ENCODE measurements at places on chromosomes 1 and 21.

DNA sequence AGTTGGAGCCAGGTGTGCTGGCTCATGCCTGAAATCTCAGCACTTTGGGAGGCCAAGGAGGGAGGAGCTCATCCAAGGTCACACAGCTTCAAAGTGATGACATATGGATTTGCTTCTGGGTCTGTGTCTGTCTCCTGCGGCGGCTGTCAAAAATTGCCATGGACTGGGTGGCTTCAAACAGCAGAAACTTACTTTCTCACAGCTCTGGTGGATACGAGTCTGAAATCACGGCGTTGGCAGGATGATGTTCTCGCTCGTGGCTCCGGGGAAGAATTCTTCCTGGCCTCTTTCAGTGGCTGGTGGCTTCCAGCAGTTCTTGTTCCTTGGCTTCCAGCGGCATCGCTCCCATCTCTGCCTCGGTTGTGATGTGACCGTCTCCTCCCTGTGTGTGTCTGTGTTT, 314.8 kb upstream of the C1orf174 start:
- DNase-seq: no peak

DNA sequence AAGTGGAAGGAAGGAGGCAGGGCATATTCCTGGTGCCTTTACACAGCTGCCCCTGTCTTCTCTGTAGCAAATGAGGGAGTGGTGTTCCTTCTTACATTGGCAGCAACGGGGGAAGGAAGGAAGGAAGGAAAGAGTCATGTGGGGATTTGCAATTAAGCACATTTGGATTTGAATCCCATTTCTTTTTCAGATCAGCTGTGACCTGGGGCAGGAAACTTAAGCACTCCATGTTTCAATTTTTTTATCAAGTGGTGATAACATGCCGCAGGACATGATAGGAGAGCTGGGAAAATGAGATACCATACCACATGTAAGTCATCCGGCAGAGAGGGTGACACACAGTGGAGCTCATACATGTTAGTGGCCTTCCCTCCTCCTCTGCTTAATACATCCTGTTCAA, 186.8 kb downstream of the APP start:
- DNase-seq: no peak

GRCh38 chr1:110282395-110282794, 56.8 kb upstream of the RBM15 start:
- DNase-seq: no peak

DNA sequence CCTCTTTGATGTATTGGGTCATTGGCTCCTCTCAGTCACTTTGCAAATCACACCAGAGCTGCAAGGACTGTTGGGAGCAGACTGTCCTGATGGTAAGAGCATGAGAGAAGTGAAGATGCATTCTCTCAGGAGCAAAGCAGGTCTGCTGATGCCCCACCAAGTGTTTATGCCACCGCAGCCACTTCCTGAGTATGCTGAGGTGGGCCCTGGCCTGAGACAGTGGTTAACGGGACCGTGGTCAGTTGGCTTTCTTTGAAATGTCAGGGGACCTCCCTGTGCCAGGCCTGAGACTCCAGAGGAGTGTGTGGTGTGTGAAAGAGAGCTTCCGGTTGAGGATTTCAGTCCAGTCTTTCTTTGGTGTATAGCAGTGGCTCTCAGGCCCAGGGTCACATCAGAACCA, 79.4 kb downstream of the SPATA46 start:
- no peak for DNase-seq

GRCh38 chr1:6785728-6786505, 663 bp downstream of the CAMTA1 start:
- peak; percentile 36 for DNase-seq

DNA sequence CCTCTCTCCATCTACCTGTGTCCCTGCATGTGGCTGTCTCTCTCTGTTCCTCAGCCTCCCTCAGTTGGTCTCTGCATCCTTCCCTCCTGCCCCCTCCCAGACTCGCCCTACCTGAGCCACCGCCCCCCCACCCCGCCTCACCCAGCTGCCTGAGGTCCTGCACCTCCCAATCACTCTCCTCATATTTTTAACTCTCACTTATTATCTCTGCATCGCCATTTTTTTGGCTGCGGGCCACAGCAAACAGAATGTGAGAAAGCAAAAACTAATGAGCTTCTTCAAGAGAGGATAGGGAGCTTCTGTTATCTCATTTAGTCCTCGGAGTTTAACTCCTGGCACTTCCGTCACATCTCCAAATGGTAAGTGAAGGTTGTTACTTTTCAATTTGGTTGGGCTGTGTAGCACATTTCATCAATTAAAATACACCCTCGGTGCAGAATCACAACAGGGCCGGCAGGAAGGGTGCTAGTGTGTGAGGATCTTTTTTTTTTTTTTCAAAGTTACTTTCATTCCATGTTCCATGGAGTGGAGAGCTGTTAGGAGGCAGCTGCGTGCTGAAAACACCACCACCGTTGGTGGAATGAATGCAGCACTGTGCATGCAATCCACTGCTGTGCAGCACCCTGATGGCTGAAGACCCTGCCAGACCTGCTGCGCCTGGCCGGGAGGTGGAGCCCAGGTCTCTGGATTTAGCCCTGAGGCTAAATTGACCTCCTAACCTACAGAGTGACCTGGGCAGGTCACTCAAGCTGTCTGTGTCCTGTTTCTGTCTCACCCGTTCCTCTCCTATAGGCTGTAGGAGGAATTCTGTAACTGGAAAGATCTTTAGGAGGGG, 157.2 kb upstream of the NFIA start:
- no peak for DNase-seq

- no peak for DNase-seq
Observed at GRCh38 chr21:39800311-39800710, 55.3 kb downstream of the IGSF5 start.

GRCh38 chr1:183093786-183094298, 70.6 kb downstream of the LAMC1 start:
- DNase-seq: no peak

- DNase-seq: no peak
Observed at GRCh38 chr1:29237852-29238619, 1.7 kb downstream of the PTPRU start.

GRCh38 chr1:156608981-156609380, 7.7 kb upstream of the GPATCH4 start:
- no peak for DNase-seq

GRCh38 chr1:46749404-46749803, 30.5 kb upstream of the EFCAB14 start:
- no peak for DNase-seq

- DNase-seq: no peak
Observed at GRCh38 chr21:14712121-14712715, 166.1 kb upstream of the SAMSN1 start.

DNA sequence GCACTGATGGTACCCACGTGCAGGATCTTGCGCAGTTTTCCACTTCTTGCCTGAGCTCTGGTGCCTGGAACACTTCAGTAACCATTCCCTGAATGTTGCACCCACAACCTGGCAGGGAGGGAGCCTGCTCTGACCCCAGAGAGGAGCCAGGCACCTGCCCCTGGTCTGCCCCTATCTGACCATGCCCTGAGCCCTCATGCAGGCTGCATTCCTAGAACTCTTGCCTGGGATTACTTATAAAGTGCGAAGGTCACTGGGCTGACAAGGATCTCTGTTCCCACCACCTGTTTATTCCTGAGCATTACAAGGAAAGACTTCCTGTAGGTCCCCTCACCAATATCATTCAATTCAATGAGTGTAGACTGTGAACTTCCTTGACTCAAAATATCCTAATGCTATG, 191.9 kb upstream of the FMN2 start:
- DNase-seq: no peak

GRCh38 chr1:209609041-209609790, 25.7 kb downstream of the CAMK1G start:
- no peak for DNase-seq

DNA sequence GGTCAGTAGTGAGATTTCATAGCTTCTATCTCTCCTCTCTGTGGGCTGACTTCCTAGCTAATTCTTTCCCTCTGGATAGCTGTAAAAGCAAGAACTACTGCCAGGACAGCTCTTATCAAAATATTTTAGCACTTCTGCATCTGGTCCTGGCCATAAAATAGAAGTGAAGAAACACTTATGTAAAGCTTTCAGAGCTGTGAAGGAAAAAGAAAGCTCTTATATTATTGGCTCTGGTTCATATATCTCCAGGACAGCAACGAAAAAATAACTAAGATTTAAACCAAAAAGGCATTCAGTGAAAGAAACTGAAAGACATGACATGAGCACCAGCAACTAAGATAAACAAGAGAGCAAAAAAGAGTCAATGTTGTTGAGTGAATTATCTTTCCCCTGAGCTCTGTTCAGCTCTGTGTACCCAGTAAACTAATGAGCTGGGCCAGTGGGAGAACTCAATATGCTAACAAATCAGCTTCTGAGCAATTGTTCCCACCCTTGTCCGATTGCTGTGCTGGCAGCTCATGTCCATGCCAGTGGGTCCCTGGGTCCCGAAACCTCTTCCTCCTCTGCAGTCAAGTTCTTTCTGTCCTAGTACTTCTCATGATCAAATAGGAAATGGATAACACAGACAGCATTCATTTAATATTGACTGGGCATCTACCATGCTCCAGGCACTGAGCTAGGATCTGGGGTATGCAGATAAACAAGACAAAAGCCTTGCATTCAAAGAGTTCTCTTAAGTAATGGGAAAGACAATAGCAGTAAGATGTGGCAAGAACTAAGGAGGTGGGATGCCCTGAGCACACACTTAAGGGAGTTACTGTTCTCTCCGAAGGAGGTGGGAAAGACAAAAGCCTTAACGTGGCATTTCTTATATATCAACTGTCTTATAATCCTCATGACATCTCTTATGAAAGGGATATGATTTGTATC, 45.3 kb upstream of the MAN1A2 start:
- DNase-seq: no peak

GRCh38 chr21:40102682-40103081, 235.4 kb downstream of the PCP4 start:
- no peak for DNase-seq

- DNase-seq: no peak
Observed at GRCh38 chr1:22297999-22298398, 153.7 kb upstream of the ZBTB40 start.

DNA sequence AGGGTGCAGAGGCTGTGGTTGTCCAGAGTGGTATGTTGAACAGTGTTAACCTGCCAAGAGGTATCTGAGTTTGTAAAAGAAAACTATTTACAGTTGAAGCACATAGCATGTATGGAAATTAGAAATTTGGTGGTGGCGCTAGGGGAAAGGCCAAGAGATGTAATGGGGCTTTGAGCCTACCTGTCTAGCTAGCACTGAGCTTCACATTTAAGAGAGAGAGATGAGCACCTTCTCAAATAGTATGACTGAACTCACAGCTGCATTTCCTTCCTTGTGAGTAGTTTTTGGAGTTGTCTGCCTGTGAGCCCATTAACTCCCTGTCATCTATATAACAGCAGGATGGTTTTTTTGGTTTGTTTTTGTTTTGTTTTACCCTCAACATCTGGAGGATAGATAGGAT, 4.0 kb downstream of the CLIC4 start:
- no peak for DNase-seq

GRCh38 chr1:191709215-191709614, 449.0 kb upstream of the RGS18 start:
- DNase-seq: no peak

DNA sequence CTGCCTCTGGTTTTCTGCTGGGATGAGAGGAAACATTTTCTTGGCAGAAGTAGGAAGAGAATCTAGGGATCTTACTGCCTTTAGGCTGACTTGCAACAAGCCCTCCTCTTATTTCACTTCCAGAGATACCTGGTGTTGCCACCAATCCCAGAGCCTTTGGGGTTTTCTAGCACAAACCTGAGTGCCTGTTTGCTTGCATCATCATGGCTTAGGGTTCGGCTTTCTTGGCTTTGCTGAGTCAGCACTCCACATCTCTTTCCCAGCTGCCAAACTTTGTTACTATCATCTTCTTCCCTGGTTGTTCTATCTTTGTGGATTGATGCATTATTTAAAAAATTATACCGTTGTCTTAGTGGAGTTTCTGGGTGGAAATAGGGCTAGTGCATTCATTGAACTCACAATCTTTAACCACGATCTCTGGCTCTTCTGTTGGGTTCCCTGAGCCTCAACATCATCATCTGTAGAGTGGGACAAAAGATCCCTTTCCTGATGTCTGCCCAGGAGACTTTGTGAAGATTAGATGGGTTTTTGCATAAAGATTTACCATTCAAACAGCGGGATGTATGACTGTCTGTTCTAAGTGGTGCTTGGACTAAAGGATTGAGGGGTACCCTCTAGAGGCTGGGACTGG, 76.6 kb upstream of the SELENON start:
- DNase-seq: no peak

Measured in activated CD8-positive, alpha-beta memory T cell treated with anti-CD3 and anti-CD28 coated beads for 48 hours (primary cell).